SK-N-DZ (cell line): ENCODE measurements at places on chromosomes 5 and 9.

DNA sequence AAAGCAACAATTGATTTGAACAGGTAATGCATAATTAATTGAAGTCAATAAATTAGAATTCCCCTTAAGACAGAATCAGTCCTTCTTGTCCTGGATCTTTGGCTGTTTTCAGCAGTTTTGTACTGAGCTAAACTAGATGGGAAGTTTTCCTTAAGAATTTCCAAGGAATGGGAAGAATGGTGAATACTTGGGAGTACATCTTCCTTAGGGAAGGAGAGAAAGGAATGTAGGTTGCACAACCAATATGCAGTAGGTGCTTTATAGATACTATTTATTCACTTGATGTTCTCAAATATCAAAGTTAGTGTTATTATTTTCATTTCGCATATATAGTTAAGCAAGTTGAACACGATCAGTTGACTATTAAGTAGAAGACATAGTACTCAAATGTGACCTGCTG lies 183.5 kb upstream of the MAP1B start:
- no peak for DNase-seq

- DNase-seq = no peak
Measured at GRCh38 chr5:71762826-71763225, 43.8 kb downstream of the CARTPT start.

GRCh38 chr5:79552984-79553383 lies 39.0 kb upstream of the HOMER1 start:
- DNase-seq = peak; percentile 26

DNA sequence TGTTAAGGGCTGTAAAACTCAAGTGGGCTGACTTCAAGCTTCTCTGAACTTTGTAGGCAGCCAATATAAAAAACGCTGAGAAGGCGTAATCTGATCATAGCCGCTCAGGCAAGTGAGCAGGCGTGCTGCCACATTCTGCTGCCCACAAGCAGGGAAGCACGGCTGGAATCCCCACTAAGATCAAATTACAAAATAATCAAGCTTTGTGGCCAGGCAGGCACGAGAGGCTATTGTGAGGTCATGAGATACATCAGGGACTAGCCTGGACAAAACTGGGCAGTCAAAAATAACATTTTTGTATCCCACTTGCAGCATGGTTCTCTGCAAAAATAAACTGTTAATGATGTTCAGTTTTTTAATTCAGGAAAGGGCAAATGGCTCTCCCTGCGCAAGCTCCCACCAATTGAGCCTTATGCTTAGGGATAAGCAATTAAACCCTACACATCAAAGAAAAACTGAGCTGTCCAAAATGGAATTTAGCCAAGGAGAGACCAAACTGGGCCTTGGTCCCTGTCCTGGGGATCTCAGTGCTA lies 64.0 kb downstream of the POU5F2 start:
- peak; percentile 83 for DNase-seq

- no peak for DNase-seq
Measured at GRCh38 chr9:76654051-76654461, 110.2 kb upstream of the PCA3 start.

- no peak for DNase-seq
Measured at GRCh38 chr5:23727271-23727670, 219.9 kb downstream of the PRDM9 start.

GRCh38 chr9:134033516-134034214 lies 8.4 kb downstream of the BRD3OS start:
- no peak for DNase-seq

DNA sequence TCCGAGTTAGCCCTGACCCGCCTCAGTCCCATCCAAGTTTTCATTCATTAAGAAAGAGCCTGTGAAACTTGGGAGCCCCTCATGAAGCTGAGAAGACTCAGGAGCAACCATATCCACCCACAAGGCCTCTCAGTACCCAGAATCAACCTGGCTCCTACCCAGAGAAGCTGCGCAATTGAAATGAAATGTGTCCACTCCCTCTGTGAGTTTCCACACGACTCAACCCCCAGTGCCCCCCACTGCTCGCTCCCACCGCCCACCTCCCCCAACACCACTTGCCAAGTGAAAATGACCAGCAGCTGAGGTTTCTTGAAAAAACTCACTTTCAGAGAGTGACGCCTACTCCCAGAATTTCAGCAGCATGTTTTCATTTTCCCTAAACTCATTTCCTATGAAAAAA lies 104.6 kb downstream of the CDK5RAP2 start:
- DNase-seq = no peak

GRCh38 chr5:44266882-44267576 lies 122.2 kb downstream of the FGF10 start:
- no peak for DNase-seq

DNA sequence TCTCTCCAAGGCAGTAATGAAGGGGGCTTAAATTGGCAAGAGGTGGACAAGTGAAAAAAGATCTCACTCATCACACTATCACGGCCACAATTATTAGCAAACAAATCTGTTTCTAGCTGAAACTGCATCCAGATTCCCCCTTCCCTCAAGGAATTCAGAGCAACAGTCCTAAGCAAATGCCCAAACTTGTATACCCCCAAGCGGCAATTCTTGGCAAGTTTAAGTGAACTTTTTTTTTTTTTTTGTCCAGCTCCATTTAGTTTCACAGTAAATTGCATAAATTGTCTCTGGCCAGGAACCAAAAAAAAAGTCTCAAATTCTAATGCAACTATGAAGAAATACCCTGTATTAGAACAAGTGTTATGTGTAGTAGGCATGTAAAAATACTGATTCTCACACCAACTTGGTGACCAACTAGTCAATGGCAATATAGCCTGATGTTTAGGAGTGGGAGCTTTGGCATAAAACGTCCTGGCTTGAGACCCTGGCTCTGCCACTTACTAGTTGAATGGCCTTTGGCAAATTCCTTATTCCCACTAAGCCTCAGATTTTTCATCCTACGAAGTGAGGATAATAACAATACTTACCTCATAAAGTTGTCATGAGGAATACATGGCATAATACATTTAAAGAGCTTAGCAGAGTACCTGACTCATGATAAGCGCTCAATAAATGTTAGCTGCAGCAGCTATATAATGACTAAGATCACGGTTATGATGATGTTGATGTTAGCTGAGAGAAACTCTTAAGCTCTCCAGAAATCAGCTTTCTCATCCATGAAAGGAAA lies 193.2 kb downstream of the ADAMTSL1 start:
- no peak for DNase-seq

- no peak for DNase-seq
Measured at GRCh38 chr5:138889994-138890393, 14.9 kb upstream of the LRRTM2 start.

- no peak for DNase-seq
Measured at GRCh38 chr9:104092875-104093600, 1.1 kb upstream of the SMC2 start.

- DNase-seq = peak; percentile 48
Measured at GRCh38 chr9:136119061-136119882, 597 bp upstream of the TMEM250 start.

- peak; percentile 26 for DNase-seq
Measured at GRCh38 chr5:154756868-154757813, 2.0 kb downstream of the LARP1 start.

DNA sequence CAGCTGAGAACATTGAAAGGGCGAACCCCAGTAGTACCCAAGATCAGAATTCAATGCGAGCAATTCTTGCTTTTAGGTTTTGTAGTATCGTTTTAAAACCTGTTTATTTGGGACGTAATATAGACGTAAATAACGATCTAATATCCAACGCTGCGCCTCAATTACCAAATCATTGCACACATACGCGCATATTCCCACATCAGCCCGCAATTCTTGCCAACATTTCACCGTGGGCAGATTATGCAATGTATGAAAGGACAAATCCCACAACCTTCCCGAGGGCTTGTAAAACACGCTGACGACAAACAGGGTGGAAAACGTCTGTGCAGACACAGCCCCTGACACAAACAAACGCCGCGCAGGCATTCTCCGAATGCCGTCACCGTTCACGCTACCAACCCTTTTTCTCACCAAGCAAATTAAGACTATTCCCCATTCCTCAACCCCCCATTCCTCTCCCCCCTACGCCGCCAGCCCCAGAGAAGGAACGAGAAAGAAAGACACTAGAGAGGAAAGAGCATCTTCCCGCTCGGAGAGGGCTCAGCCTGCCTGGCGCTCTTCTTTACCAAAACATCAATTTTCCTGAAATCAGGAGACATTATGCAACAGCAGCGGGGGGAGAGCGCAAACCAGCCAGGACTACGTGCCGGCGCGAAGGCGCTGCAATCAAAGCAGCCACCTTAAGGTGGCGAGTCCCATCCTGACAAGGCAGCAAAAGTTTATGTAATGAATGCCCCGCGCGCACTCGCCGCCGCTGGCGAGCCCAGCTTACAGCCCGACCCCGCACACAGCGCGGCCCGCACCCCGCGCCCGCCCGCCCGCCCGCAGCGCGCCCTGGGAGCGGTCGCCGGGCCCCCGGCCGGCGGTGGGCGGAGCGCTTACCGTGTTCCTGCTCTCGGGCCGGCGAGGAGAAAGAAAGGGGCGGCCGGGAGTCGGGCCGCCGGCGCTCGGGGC lies 597 bp downstream of the NFIL3 start:
- DNase-seq = peak; percentile 51

GRCh38 chr5:132812123-132812765 lies 858 bp upstream of the SOWAHA start:
- DNase-seq = no peak

DNA sequence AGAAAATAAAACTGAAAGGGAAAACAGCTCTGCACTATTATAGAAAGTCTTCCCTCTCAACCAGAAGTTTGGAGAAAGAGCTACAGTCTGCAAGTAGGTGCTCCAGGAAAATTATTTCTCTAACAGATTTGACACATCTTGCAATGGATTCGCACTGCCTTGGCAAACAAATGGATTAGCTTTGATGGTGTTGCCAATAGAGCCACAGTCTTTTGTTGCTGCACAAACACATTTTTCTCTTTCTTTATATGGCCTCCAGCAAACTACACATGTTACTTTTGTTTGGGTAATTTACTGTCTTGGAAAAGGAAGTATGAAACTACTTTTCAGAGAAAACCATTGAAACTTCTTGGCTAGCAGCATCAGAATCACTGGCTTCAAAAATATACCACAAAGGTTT lies 523.1 kb downstream of the EFNA5 start:
- no peak for DNase-seq

GRCh38 chr9:121262423-121262822 lies 5.5 kb upstream of the GSN start:
- no peak for DNase-seq

DNA sequence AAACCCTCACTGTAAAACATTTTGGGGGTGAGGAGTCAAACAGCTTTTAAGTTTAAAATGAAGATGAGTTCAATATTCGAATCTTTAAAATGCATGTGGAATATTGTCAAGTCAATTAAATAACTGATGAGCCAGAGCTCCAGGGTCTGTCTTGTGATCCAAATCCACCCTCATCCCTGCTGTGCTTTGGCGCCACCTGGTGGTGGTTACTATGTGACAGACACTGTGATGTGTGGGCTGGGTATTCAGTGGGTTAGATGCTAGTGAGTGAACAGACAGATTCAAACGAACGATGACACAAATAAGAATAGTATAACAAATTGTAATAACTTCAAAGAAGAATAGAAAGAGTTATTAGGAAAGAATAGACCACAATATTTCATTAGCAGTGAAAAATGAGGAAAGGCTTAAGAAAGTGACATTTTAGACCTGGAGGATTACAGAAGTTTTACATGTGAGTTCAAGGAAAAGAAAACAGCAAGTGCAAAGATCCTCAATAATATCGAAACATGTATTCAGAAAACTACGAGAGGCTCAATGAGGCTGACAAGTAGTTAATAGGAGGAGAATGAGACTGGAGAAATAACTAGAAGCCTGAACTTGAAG lies 51.4 kb upstream of the CHSY3 start:
- peak; percentile 79 for DNase-seq

DNA sequence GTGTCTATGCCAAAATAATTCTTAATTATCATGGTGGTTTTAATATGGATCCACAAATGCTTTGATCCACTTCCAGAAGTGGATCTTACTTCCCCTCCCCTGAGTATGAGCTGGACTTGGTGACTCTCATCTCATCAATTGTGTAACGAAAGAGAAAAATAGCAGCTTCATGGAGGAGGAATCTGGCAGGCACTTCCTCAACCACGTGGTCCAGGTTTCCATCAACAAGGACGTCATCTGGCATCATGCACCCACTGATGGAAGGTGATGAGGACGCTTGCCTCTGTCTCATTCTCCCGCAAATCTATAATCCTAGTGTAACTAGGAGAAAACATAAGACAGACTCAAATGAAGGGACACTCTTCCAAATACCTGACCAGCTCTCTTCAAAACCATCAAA lies 54.6 kb upstream of the S1PR3 start:
- no peak for DNase-seq

DNA sequence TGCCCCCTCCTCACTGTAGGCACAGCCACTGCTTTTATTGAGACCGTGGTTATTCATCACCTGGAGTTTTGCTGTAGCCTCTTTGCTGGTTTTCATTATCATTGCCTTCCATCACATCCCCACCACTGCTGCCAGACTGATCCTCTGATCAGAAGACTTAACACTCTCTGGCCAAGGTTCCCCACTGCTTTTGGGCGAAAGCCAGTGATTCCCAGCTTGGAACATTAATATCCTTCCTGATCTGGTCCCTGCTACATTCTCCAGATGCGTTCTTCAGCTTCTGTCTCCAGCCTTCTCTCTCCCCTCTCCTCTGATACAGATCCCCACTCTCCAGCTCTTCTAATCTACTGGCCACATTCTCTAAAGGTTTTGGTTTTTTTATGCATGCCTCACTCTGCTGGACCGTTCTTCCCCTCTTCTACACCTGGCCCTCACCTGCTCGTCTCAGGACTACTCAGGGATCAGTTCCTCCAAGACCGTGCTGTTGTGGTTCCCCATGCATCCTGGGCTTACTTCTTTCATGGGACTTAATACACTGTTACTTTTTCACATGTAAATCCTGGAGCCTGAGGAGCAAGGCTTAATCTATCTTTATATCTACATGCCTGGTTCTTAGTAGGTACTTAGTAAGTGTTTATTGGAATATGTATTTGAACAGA lies 115.0 kb downstream of the PRKACG start:
- no peak for DNase-seq
